ENCODE measurements at places on chromosomes 1 and 21. TPM values are rescaled to one million over a fixed set of nuclear protein-coding genes. Genes with fewer than 3 reads are reported as not detected.

The KRTAP7-1 gene
- total RNA-seq: not detected

The SPRR2E gene
- total RNA-seq: not detected

The C1orf185 gene
- not detected for total RNA-seq

The CHIA gene
- total RNA-seq: not detected

The RGS13 gene
- total RNA-seq: not detected

The AQP10 gene
- not detected for total RNA-seq

The DNAJC28 gene
- 0.72 TPM for total RNA-seq

The ATXN7L2 gene
- 3.1 TPM for total RNA-seq

The AMPD1 gene
- not detected for total RNA-seq

The MCOLN2 gene
- 1.8 TPM for total RNA-seq

The AIM2 gene
- total RNA-seq: not detected

The NUP210L gene
- total RNA-seq: not detected

The CFAP74 gene
- not detected for total RNA-seq

The SLFNL1 gene
- 0.16 TPM for total RNA-seq

The SMYD2 gene
- total RNA-seq: 24.4 TPM

The ZFYVE9 gene
- 20.6 TPM for total RNA-seq

The BCL2L15 gene
- not detected for total RNA-seq

The PRKAA2 gene
- 0.16 TPM for total RNA-seq

The CD58 gene
- 9.0 TPM for total RNA-seq

The IL23R gene
- not detected for total RNA-seq

The CFH gene
- 799 TPM for total RNA-seq

The SPRR2B gene
- not detected for total RNA-seq

The STUM gene
- total RNA-seq: not detected

The SPRR2D gene
- not detected for total RNA-seq

The HHAT gene
- total RNA-seq: 5.3 TPM

The HAX1 gene
- total RNA-seq: 112 TPM

The TRIM17 gene
- total RNA-seq: not detected

The ADGRL4 gene
- total RNA-seq: 18.4 TPM

The RHOU gene
- total RNA-seq: 6.9 TPM

The TNFSF4 gene
- 5.3 TPM for total RNA-seq

The GPR37L1 gene
- not detected for total RNA-seq

The ANKRD35 gene
- 1.1 TPM for total RNA-seq

The TNFRSF18 gene
- not detected for total RNA-seq

The NCAM2 gene
- 3.4 TPM for total RNA-seq

The FAM151A gene
- not detected for total RNA-seq
